ENCODE measurements at places on chromosomes 11 and 22. TPM values are rescaled to one million over a fixed set of nuclear protein-coding genes. Genes with fewer than 3 reads are reported as not detected.

The CATSPERZ gene
- 1.0 TPM for total RNA-seq

The DLG2 gene
- total RNA-seq = 2.1 TPM

The TMPRSS13 gene
- not detected for total RNA-seq

The OR2AT4 gene
- total RNA-seq = not detected

The NEFH gene
- total RNA-seq = 0.17 TPM

The GLYATL2 gene
- total RNA-seq = 1.3 TPM

The CHADL gene
- 3.1 TPM for total RNA-seq

The FOLR2 gene
- not detected for total RNA-seq

The TEX54 gene
- not detected for total RNA-seq

The XPNPEP3 gene
- 9.1 TPM for total RNA-seq

The GLYAT gene
- not detected for total RNA-seq

The VSTM5 gene
- total RNA-seq = 0.51 TPM

The ART1 gene
- total RNA-seq = not detected

The CARNS1 gene
- under 0.01 TPM for total RNA-seq

The TSPAN32 gene
- total RNA-seq = 0.17 TPM

The PISD gene
- total RNA-seq = 20.5 TPM

The FGF4 gene
- total RNA-seq = not detected

The AMPD3 gene
- total RNA-seq = 24.9 TPM

The GGTLC3 gene
- not detected for total RNA-seq

The OR6T1 gene
- not detected for total RNA-seq

The HTR3A gene
- total RNA-seq = not detected

The DNHD1 gene
- total RNA-seq = 14.7 TPM

The TPBGL gene
- not detected for total RNA-seq

The ADORA2A gene
- total RNA-seq = 0.77 TPM

The ACR gene
- total RNA-seq = not detected

The BARX2 gene
- total RNA-seq = not detected

The PNPLA3 gene
- total RNA-seq = 3.6 TPM

The GAL3ST3 gene
- not detected for total RNA-seq

The BBOX1 gene
- not detected for total RNA-seq
